ENCODE measurements at places on chromosomes 2 and 18.

DNA sequence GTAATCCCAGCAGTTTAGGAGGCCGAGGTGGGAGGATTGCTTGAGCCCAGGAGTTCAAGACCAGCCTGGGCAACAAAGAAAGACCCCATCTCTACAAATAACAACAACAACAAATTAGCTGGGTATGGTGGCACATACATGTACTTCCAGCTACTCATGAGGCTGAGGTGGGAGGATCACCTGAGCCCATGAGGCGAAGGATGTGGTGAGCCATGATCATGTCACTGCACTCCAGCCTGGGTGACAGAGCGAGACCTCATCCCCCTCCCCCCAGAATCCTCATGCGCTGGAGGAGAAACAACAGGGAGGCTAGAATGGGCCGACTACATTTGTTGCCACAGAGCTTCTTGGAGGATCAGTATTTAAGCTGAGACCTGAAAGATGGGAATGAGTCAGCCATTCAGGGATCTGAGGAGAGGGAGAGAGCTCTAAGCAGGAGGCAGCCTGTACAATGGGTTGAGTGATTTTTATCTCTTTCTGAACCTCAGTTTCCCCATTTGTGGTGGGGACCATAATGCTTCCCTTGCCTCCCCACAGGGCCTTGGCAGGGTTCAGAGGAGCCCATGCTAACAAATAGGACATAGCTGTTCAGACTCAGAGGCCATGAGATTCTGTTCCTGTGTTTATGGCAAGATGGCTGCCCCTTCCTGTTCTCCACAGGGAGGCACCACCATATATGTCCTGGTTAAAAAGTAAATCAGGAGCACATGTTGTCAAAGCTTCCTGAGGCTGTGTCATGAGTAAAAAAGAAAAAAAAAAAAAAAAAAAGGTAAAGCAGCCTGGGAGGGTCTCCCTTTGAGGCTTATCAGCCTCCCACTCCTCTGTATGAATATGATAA, 131.4 kb upstream of the HAAO start:
- DNase-seq, result no peak

- DNase-seq, result no peak
Measured at GRCh38 chr2:34737146-34737545, 1138.0 kb upstream of the FAM98A start.

DNA sequence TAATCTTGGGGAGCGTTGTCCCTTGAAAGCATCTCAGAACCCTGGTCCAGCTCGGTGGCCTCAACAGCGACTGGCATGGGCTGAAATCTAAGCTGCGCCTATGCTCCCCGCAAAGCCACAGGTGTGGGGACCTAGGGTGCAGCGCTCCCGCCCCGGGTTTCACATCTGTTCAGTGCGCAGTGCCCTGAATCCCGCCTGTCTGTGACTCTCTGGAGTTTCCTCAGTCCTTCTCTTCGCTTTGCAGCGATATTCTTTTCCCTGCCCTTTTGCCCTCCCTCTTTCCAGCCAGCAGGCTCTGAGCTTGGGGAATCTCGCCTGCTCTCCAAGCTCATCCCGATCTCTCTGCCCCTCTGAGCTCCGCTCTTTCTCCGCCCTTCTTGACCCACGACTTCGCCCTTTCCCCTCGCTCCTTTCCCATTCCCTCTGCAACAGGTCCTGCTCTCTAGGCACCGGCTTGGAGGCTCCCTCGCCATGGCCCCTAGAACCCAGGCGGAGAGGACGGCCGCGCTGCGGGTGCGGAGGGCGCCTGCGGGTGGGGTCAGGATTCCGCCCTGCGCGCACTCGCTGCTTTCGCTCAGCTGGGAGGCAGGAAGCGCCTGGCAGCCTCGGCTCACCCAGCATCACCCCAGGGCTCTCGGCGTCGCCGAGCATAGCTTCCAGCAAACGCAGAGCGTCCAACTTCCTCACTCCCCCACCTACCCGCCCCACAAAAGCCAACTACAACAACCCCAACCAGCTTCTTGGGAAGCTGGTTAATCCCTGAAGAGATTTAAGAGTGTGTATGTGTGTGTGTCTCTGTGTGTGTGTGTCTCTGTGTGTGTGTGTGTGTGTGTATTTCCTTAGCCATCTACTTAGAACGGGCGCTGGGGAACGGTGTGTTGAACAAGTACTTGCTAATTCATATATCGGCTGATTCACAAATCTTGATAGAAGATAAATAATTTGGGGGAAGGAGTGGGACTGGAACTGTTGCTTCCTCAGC, 1.1 kb downstream of the GRP start:
- peak; percentile 24 for DNase-seq

GRCh38 chr2:46188041-46188716, 109.0 kb upstream of the EPAS1 start:
- no peak for DNase-seq

- DNase-seq, result no peak
Measured at GRCh38 chr2:12493031-12493513, 223.7 kb upstream of the TRIB2 start.

GRCh38 chr2:63589148-63589958, 590 bp downstream of the MDH1 start:
- no peak for DNase-seq

DNA sequence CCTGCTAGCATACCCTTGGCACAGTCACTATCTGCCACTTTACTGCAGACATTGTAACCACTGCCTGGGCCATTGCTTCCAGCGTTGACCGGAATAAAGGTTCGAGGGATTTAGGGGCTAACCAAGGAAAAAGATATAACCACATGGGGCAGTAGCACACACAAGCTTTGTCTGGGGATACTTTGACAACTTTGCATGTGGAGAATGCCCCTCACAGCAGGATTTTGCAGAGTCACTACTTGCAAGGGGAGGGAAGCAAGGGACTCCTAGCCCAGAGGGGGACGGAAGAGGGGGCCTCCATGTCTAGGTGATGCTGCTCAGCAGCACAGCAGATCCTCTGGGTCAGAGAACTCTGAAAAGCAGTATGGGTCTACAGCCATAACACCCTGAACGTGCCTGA, 138.7 kb downstream of the SPP2 start:
- DNase-seq, result no peak

GRCh38 chr18:2513616-2514015, 57.7 kb downstream of the METTL4 start:
- no peak for DNase-seq

GRCh38 chr2:185044323-185044874, 446.1 kb downstream of the ZNF804A start:
- DNase-seq, result no peak

DNA sequence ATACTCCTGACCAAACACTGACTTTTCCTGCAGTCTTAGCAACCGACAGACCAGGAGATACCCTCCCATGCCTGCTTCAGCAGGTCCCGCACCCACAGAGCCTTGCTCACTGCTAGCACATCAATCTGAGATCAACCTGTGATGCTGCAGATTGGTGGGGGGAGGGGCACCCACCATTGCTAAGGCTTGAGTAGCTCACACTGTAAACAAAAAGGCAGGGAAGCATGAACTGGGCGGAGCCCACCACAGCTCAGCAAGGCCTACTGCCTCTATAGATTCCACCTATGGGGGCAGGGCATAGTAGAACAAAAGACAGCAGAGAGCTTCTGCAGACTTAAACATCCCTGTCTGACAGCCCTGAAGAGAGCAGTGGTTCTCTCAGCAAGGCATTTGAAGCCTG, 109.7 kb downstream of the SP100 start:
- no peak for DNase-seq

DNA sequence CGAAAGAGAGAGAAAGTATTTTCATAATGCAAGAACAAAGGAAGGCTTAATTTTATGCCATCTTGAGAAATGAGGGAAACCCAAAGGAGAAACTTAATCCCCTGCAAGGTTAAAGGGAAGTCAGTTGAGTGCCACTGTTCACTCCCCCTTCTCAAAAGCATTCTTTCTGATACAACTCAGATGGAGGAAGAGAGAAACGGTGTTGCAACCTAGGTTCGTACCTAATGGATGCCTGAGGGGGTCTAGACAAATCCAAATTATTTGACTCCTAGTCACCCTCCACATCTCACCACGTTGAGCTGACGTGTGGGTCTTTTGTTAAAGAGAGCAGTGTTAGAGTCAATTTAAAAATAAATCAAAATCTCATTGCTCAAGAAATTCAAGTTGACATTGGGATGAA, 52.6 kb upstream of the UNC80 start:
- DNase-seq, result no peak

DNA sequence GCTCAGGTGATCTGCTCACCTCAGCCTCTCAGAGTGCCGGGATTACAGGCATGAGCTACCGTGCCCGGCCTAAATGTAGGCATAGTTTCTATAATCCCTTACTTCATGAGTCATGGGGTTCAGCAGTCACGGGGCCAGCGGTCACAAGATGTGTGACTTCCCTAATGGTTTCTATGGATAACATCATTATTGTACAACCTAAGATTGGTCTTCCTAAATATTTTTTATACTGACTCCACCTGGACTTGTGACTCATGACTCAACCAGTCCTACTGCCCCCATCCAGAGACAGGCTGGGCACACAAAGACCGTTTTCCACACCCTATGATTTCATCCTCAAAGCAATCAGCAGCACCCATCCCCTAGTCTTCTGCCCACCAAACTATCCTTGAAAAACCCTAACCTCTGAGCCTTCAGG, 15.9 kb downstream of the FAM210A start:
- DNase-seq, result no peak

DNA sequence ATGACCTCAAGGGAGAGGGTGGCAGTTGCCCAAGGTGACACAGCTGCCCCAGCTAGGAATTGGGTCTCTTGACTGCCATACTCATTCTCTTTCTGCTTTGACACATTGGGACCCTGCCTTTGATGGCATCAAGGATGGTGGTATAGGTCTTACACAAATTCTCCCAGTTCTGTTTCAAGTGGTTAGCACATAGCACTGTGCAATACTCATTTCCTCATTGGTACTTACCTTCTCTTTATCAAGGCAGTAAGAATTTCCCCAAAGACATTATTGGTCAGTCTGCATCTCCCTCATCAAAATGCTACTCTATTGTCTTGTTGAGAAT, 35.9 kb upstream of the CCDC93 start:
- no peak for DNase-seq

DNA sequence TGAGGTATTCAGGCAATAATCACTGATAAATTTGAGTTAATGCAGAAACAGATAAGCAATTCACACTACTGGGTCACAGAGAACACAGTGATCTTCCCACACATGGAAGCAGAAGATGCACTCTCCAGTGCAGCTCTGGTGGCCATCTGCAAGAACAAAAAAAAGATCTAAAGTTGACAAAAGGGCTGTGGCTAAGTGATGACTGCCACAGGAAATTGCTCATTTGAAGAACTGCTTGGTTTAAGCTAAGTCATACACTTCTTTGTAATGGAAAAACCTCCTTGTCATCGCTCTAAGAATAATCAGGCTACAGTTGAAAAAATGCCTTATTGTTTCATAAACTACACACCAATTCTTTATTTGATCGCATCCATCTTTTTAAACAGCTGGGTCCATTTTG, 115.1 kb downstream of the DTNB start:
- no peak for DNase-seq

- peak; percentile 7 for DNase-seq
Measured at GRCh38 chr2:29450596-29451222, 335.5 kb downstream of the CLIP4 start.

GRCh38 chr18:48374423-48375149, 34.6 kb downstream of the ZBTB7C start:
- no peak for DNase-seq

DNA sequence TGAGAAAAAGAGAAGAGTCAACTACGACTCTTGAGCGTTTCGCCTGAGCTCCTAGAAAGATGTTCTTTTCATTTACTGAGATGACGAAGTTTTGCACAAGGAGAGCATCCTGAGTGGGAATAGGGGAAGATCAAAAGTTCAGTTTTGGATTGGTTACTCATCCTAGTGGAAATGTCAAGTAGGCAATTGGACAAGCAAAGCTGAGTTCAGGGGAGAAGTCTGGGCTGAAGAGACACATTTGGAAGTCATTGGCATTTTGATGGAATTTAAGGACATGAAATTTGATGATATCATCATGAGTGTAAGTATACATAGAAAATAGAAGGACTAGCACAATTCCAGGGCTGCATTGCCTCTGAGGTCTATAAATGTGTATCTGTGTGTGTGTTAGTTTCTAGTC, 416.6 kb downstream of the RAD51AP2 start:
- DNase-seq, result no peak

Measured in NCI-H1092 (cell line).